ENCODE measurements at places on chromosomes 5 and 9.

GRCh38 chr5:180689071-180689694 lies 39.8 kb upstream of the FLT4 start:
- no peak for DNase-seq

DNA sequence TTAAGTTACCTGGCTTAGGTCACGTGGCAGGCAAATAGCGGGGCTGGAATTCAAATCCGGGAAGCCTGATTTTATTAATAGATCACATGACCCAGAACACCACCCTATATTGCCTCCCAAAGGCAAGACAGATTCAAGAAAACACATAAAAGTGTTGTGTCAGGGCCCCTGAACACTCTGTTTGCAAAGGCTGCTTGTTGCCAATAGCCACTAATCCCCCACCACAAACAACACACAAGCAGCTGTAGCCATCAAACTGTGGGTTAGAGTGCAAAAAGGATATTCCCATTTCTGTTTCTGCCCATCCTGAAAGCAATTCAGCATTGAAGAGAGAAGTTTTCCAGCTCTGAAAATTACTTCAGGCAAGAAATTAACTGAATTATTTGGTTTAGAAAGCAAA lies 358.9 kb upstream of the RFX3 start:
- DNase-seq: no peak

DNA sequence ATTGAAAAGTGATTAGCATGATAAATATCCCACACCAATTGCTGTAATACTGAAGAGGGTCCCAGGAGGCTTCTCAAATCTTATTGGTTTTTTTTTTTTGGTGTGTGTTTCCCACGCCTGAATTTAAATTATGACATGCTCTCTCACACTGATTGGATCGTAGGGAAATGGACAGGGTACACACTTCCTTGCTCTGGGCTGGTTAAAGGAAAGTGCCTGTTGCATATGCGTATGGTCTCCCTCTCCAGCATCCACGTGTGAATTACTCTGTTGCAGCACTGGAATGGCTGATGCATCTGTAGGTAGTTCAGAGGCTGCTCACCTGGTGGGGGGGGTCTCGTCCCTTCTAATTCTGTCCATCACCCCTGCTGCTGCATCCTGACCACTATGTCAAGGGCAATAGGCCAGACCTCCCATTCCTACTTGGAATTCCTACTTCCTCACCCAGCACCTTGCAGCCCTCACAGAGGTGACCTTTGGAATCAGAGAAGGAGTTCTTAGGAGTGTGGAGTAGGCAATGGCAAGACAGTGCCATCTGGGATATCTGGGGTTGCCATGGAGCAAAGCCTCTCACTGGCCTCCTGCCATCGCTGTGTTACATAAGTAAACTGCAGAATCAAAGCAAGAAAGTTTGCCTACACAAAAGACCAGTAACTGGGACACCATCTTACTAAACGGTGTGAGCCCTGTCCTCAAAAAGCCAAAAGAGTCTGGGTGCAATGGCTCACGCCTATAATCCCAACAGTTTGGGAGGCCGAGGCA lies 71.4 kb upstream of the FBXW11 start:
- DNase-seq: no peak

- DNase-seq: no peak
Observed at GRCh38 chr9:134531220-134531970, 110.2 kb upstream of the COL5A1 start.

DNA sequence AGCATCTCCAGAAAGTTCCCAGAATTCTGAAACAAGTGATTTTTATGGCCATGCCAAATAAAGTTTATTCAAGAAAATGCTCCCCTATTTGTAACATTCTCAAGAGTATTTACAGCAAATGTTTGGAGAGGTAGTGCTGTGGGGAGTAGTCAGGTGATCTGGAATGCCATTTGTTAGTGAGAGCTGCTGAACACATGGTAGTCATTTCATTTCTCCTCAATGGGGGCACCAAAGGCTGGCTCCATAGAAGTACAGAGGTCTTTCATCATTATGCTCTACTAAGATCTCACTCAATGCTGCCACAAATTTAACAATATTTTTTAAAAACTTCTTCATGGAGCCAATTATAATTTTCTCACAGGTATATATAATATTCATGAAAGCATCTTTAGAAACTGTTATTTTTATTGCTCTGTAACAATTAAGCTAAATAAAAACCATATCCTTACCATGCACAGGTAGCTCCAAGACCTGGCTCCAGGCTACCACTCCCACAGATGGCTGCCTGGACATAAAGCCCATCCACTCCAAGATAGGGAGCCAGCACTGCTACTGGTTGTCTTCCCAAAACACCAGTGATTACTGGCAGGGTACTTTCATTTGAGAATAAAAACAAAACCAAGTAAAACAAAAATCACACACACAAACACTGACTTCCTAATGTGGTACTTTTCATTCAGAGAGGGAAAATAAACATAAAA lies 200.8 kb downstream of the PLK2 start:
- no peak for DNase-seq
